Activated naive CD8-positive, alpha-beta T cell treated with anti-CD3 and anti-CD28 coated beads for 36 hours (primary cell): ENCODE measurements at places on chromosomes 4 and X.

DNA sequence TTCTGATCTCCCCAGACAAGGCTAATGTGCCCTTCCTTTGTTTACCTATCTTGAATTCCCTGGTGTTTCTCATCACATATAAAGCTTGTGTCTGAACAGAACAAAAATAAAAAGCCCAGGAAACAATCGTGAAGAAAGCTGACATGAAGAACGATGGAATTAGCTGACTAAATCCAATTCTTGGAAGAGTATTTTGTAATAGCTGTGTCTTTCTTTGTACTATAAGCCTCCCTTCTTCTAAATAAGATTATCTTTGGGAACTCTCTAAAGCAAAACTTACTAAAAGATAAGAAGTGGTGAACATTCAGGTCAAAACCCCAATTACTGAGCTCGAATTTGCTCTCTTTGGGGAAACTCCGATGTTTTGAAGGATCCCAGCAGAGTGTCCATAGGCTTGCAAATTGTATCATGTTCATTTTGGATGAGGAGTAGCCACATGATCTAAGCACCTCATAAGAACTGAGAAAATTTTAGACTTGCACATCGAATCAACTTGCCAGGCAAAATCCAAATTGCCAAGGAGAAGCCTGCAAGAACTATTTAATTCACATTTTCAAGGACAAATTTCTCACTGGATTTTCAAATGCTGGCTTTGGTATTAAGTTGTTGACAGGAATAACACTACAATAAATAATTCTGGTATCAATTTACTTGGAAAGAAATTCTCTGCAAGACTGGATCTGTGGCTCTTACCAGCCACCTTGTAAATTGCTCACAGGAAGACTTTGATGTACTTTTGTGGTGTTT is 106.2 kb downstream of the LNX1 start:
- no peak overlapping the region for H3K4me3 ChIP-seq
- peaks cover 37% of the 10 kb centered on the region for H3K27me3 ChIP-seq
- DNase-seq, result no peak

- H3K36me3 ChIP-seq, result peaks cover 5% of the 10 kb centered on the region
- no peaks in the 10 kb centered on the region for H3K27me3 ChIP-seq
- no peak overlapping the region for H3K4me3 ChIP-seq
- H3K4me1 ChIP-seq, result peaks cover 25% of the 10 kb centered on the region
- H3K27ac ChIP-seq, result no peak overlapping the region
- DNase-seq, result no peak
These were observed 18.6 kb downstream of the BLTP1 start for GRCh38 chr4:122170775-122171174.

GRCh38 chr4:76499461-76499860 is 64.4 kb downstream of the SHROOM3 start:
- peaks cover 3% of the 10 kb centered on the region for H3K27me3 ChIP-seq
- H3K27ac ChIP-seq, result no peak overlapping the region
- no peaks in the 10 kb centered on the region for H3K36me3 ChIP-seq
- no peak for DNase-seq
- H3K4me3 ChIP-seq, result no peak overlapping the region

DNA sequence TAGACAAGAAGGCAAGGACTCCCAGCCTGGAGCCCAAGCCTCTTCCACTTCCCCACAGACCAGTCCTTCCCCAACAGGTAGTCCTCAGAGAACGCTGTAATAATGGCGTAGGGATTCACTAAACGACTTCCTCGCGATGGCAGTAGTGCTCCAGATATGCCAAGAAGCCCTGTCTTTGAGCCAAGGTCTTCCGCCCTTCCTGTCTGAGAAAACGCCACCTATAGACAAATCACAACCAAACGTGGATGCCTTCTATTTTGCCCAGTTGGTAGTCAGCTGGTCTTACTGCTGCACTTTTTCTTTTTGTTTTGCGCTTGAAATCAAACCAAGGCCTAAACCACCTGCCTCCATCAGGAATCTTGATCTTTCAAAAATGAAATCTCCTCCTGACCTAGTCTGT is 203.3 kb downstream of the OR13H1 start:
- H3K4me3 ChIP-seq, result no peak overlapping the region
- H3K27me3 ChIP-seq, result no peaks in the 10 kb centered on the region
- H3K27ac ChIP-seq, result no peak overlapping the region

- no peak for DNase-seq
- peaks cover 19% of the 10 kb centered on the region for H3K27me3 ChIP-seq
- no peaks in the 10 kb centered on the region for H3K4me1 ChIP-seq
- H3K4me3 ChIP-seq, result no peak overlapping the region
- H3K27ac ChIP-seq, result no peak overlapping the region
These were observed 15.1 kb downstream of the L1CAM start for GRCh38 chrX:153870791-153871360.

GRCh38 chrX:140766024-140766611 is 56.6 kb downstream of the LINC00632 start:
- H3K27ac ChIP-seq, result no peak overlapping the region
- no peak overlapping the region for H3K4me3 ChIP-seq
- no peak for DNase-seq
- H3K27me3 ChIP-seq, result peaks cover 24% of the 10 kb centered on the region
